ENCODE measurements at places on chromosomes 4 and X. TPM values are rescaled to one million over a fixed set of nuclear protein-coding genes. Genes with fewer than 3 reads are reported as not detected.

GRCh38 chrX:70969635-70970481, 39.0 kb upstream of the SLC7A3 start:
- H3K27me3 ChIP-seq, result no peaks in the 10 kb centered on the region
- no peaks in the 10 kb centered on the region for H3K4me1 ChIP-seq
- DNase-seq, result no peak
- H3K36me3 ChIP-seq, result no peaks in the 10 kb centered on the region
- no peak overlapping the region for H3K27ac ChIP-seq

DNA sequence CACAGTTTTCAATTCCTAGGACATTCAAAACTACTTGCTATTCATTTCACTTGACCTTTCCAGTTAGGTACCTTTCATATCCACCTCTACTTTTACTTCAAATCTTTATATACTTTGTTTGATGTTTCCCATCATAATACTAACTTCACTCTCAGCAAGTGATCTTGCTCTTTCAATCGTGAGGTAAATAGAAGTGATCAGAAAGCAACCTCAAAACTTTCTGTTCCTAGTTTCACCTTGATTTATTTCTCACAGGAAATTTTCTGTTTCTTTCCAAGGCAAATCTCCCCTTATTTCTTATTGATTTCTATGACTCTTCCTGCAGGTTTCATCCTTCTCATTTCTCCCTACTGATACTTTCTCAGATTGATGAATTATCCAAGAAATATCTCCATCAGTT, 623.5 kb downstream of the FSTL5 start:
- H3K27me3 ChIP-seq, result no peaks in the 10 kb centered on the region
- no peak overlapping the region for H3K27ac ChIP-seq
- H3K4me3 ChIP-seq, result no peak overlapping the region
- DNase-seq, result no peak
- H3K36me3 ChIP-seq, result no peaks in the 10 kb centered on the region
- no peaks in the 10 kb centered on the region for H3K4me1 ChIP-seq

DNA sequence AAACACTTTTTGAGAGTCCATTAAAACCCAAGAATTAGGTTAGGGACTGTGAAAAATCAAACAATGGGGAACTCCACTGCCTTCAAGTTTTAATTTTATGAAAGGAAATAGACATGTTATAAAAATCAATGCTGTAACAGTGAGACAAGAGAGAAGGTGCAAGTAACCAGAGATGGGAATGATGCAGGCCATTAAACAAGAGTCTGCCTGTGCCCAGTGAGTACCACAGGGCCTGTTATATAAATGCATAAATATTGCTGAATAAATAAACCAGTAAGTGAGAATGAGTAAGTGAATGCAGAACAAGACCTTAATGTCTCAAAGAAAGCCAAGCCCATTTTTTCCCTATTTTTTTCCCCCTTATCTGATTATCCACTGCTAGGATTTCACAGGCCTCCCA, 53.3 kb upstream of the BMP2K start:
- no peaks in the 10 kb centered on the region for H3K36me3 ChIP-seq
- H3K27me3 ChIP-seq, result no peaks in the 10 kb centered on the region

DNA sequence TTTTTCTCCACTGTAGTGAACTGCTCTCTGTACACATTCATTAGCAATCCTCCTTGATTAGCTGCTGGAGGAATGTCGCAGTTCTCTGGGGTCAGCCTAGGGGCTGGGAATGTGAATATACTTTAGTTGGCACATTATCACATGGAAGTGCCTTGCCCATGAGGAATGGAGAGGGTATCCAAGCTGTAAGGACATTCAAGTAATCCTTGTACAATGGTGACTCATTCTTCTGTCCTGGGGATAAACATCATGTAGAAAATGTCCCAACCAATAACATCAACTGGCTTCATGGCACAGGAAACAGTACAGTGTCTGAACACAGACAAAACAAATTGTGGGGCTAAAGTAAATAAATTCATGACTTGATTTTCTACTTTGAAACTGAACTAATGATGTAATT, 147.1 kb downstream of the GLRA2 start:
- no peak overlapping the region for H3K4me3 ChIP-seq
- no peaks in the 10 kb centered on the region for H3K4me1 ChIP-seq
- no peaks in the 10 kb centered on the region for H3K36me3 ChIP-seq
- peaks cover 19% of the 10 kb centered on the region for H3K27me3 ChIP-seq

GRCh38 chrX:138914767-138915166, 203.2 kb upstream of the FGF13 start:
- H3K4me1 ChIP-seq, result no peaks in the 10 kb centered on the region
- H3K36me3 ChIP-seq, result no peaks in the 10 kb centered on the region
- peaks cover 3% of the 10 kb centered on the region for H3K27me3 ChIP-seq
- no peak for DNase-seq

CT55 gene
- total RNA-seq, result not detected

DNA sequence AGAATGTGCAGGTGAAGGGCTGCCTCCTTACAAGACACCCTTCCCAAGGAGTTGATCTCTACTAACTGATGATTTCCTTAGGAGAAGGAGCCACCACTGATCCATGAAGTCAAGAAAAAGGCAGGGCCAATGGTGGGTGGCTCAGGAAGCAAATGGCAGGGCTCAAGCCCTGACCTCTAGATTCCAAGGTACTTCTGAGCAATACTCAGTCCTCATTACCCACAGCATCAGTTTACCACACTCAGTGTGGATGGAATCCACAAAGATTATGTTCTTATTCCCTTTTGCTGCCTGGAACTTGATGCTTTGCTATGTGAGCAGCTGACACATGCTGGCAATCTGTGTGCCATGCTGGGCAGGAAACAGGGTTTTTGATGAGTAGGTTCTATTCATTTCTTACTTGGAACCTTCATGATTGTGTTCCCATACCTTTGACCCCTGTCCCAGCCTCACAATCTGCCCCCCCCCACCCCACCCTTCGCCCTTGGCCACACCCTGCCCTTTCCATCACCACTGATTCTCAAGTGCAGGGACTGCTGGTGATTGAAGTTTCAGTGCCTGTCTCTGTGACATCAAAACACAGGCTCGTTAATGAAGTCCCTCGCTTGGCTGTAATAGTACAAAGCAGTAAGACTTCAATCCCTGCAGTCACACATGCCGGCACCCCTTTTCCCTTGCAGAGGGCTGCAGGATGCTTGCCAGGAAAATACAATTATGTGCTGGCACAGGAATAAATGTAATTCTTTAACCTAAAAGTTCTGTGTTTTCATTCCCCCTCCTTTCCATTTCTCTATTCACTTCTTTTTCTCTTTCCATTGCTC, 135.6 kb upstream of the GPC4 start:
- no peak overlapping the region for H3K27ac ChIP-seq
- no peak overlapping the region for H3K4me3 ChIP-seq

CXXC4 gene
- total RNA-seq, result 3.3 TPM

DNA sequence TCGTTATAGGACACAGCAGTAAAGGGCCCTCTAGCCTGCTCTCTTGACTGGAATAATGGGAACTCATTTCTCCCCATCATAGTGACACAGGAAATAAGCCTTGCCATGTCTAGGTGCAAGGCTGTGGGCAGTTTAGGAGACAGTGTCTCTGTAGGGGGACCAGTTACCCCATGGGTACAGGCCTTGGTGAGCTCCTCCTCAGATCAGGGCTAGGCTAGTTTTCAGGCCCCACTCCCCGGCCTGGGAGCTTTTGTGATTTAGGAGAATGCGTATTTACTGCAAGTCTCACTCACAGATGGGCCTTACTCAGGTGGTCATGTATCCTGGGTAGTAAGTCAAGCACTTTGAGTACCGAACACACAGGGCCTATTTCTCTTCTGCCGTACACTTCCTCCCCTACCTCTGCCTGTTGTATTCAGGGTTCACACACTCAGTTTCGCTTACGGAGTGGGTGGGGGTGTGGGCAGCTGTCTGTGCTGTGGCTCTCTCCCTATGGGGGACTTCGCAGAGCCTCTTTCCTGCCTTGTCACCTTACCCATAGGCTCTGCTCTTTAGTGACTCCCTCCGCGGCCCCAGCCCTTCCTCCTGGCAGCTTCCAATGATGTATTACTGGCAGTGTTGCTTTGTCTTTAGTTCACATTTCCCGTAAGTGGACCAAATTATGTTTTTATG, 34.2 kb downstream of the FAM193A start:
- no peaks in the 10 kb centered on the region for H3K36me3 ChIP-seq
- no peaks in the 10 kb centered on the region for H3K4me1 ChIP-seq
- no peaks in the 10 kb centered on the region for H3K27me3 ChIP-seq
- H3K4me3 ChIP-seq, result no peak overlapping the region

AMER1 gene
- 5.3 TPM for total RNA-seq

DNA sequence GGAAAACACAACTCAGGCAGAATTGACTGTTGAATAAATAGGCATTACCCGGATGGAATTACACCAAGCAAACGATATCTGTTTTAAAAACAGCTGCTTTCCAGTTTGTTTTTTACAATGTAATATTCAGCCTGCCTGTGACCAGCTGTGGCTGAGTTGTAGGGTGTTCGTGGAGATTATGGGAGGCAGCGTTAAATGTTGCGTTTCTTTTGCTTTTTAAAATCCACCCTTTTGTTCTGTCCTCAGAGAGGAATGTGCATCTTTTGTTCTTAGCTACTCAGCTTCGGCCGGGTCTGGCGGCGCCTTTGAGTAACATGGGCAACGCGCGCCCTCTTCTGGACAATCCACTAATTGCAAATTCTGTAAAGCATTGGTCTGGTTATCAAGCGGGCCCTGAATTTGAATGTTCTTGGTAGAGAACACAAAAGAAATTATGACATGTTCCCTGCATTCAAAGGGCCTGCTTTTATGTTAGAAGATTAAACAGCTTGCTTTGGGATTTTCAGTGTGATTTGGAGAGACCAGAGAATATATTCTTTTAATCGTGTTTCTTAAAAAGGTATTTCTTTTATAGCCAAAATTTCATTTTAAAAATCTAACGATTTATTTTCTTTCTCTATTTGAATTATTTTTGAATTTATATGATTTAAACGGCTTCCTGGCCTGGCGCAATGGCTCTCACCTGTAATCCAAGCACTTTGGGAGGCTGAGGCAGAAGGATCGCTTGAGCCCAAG, 76.3 kb upstream of the TRIM2 start:
- no peak overlapping the region for H3K27ac ChIP-seq
- DNase-seq, result peak; percentile 85
- no peaks in the 10 kb centered on the region for H3K27me3 ChIP-seq
- no peaks in the 10 kb centered on the region for H3K36me3 ChIP-seq
- H3K4me1 ChIP-seq, result no peaks in the 10 kb centered on the region

RTL9 gene
- total RNA-seq, result 0.15 TPM

HPSE gene
- 3.8 TPM for total RNA-seq

GRCh38 chr4:38091636-38092035, 131.4 kb downstream of the PTTG2 start:
- no peak overlapping the region for H3K27ac ChIP-seq
- no peak for DNase-seq

DNA sequence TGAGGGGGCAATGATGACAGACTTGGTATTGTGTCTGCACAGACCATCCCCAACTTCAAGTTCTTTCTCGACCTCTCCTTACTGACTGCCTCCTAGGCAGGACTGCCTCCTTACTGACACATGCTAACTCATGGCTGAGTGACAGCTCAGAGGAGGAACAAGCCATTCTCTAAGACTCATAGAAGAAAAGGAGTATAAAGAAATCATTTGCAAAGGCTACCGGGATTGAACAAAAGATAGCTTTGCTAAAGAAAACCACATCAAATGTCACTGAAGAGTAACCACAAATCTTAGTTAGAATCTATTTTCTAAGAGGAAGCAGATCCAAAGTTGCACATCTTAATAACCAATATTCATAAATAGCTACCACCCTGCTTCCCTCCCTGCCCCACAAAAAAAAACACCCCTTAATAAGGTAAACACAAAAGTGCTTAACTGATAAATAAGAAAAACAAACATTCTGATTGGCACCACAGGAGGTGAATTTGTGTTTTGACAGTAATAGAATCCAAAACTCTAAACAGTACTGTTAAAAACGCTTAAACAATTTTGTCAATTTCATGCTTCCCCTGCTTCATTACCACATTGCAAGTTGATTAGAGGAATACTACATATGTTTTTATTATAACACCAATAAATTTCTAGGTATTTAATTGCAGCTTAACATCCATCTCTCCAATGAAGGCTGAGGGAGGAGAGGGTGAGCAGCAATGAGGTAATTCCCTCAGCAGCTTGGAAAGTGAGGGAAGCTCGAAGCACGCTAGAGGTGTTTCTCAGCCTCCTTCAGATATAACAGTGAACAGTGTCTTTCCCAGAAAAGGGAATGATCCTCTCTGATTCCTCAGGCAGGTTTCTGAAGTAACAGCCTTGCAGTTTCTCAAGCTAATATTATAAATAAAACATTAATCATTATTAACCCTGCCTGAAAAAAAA, 160.0 kb downstream of the HNRNPD start:
- H3K4me1 ChIP-seq, result no peaks in the 10 kb centered on the region
- H3K27me3 ChIP-seq, result no peaks in the 10 kb centered on the region
- H3K4me3 ChIP-seq, result no peak overlapping the region
- no peak for DNase-seq

TMEM156 gene
- total RNA-seq, result 1.0 TPM

GRCh38 chr4:46404981-46405380, 15.1 kb upstream of the GABRA2 start:
- no peak overlapping the region for H3K27ac ChIP-seq
- DNase-seq, result peak; percentile 52
- H3K36me3 ChIP-seq, result no peaks in the 10 kb centered on the region

GRCh38 chrX:40514376-40514775, 66.4 kb upstream of the ATP6AP2 start:
- no peak overlapping the region for H3K27ac ChIP-seq
- H3K27me3 ChIP-seq, result peaks cover 66% of the 10 kb centered on the region
- DNase-seq, result peak; percentile 19
- H3K36me3 ChIP-seq, result no peaks in the 10 kb centered on the region
- no peaks in the 10 kb centered on the region for H3K4me1 ChIP-seq

GRCh38 chrX:8849458-8849857, 48.3 kb upstream of the FAM9A start:
- H3K4me1 ChIP-seq, result no peaks in the 10 kb centered on the region
- no peak for DNase-seq
- H3K36me3 ChIP-seq, result no peaks in the 10 kb centered on the region
- no peaks in the 10 kb centered on the region for H3K27me3 ChIP-seq

DNA sequence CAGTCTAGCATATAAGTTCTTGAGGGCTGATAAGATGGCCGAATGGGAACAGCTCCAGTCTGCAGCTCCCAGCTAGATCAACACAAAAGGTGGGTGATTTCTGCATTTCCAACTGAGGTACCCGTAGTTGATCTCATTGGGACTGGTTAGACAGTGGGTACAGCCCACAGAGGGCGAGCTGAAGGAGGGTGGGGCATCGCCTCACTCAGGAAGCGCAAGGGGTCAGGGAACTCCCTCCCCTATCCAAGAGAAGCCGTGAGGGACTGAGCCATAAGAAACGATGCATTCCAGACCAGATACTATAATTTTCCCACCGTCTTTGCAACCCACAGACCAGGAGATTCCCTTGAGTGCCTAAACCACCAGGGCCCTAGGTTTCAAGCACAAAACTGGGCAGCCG, 109.0 kb downstream of the RPS6KA6 start:
- no peaks in the 10 kb centered on the region for H3K4me1 ChIP-seq
- H3K27ac ChIP-seq, result no peak overlapping the region
- no peak overlapping the region for H3K4me3 ChIP-seq
- DNase-seq, result no peak
- H3K27me3 ChIP-seq, result no peaks in the 10 kb centered on the region
- no peaks in the 10 kb centered on the region for H3K36me3 ChIP-seq

PRAF2 gene
- total RNA-seq, result 18.4 TPM

Data from breast epithelium (tissue), 4 donors.